Inflammatory macrophage treated with lipopolysaccharide for 4 hours (primary cell): ENCODE measurements at places on chromosomes 16 and 17.

- DNase-seq: no peak
Measured at GRCh38 chr17:44807817-44808155, 22.3 kb downstream of the GJC1 start.

- no peak for DNase-seq
Measured at GRCh38 chr17:75153780-75154194, 525 bp downstream of the JPT1 start.

DNA sequence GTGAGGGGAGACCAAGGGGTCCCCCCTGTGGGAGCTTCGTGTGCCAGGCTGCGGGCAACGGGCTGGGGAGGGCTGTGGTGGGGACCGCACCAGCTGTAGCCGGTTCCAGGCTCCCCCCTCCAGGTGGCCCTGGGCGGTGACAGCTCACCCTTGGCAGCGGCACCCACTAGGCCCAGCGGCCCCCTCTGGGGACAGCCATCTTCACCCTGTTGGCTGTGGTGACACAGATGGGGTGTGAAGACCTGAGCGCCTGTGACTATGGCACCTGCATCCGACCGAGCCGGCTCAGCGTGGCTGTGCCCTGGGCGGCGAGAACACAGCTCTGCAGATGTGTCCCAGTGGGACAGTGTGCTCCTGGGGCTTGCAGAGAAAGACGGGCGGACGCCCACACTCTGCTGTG is 1.1 kb upstream of the C1QTNF8 start:
- no peak for DNase-seq

DNA sequence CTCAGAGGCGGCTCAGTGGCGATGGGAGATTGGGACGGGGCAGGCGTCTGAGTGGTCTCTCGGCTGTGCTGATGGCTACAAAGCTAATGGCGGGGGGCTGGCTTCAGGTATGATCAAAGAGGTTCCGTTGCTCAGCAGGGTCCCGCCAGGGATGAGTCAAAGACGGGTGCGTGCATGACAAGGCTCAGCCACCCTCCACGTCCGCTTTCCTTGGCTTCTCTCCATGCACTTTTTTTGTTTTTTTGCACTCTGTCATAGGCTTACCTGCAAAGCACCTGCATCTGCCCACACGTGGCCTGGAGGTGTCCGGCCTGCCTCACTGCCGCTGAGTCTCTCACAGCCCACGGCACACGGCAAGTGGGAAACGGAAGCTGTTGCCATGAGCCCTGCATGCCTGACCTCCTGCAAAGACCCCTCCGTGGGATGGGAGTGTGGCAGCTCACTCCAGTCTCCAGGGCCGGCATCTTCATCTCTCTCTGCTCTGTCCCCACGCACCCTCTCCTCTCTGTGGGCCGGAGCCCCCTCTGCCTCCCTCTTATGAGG is 85.5 kb upstream of the ZNF469 start:
- no peak for DNase-seq

DNA sequence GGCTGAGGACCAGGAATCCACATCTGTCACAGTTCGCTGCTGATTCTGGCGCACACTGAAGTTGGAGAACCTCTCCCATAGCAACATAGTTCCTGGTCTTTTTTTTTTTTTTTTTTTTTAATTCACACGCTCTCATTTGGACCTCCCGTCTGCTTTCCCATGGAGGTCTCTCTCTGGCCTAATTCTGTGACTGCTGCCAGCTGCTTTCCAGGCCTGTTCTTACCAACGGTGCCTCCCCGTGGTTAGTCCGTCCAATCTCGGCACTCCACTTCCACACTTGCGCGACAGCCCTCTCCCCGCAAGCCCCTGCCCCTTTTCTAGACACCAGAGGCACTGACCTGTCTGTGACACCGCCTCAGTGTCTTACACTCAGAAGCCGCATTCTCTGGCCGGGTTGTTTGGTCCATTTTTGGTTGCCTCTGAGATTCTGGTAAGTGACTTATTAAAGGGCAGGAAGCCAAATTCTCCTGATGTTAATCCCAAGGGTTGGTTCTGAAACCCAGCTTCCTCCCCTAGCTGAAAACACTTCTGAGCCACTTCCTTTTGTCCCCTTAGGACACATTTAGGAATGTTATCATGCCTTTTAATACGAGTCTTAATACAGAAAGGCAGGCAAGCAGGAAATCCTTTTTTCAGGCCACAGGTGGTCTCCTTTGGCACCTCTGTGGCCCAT is 1.1 kb upstream of the AKTIP start:
- DNase-seq: no peak

DNA sequence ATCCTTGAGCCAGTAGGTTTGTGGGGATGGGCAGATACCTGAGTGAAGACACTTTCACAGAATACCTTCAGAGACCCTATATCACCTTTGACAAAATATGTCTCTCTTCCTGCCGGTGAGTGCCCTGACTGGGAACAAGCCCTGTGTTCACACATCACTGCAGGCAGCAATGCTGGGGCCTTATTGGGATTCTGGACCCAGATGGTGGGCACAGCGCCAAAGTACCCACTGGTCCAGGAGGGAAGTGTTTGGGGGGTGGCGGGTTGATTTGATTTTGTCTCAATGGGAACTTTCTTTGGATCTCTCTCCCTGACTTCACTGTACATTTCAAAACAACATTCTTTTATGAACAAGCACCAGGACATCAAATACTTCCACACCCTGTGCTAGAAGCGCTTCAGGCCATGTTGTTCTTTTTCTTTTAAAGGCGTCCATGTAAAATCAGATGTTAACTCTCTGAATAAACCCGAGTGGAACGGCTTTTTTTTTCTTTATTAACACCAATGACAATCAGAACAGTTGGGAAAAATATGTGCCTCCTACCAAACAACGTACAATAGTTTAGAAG is 62.4 kb upstream of the AKTIP start:
- no peak for DNase-seq

GRCh38 chr17:21199311-21199710 is 14.7 kb downstream of the TMEM11 start:
- no peak for DNase-seq

GRCh38 chr17:58710948-58711552 is 18.6 kb downstream of the RAD51C start:
- DNase-seq: peak; percentile 77

- no peak for DNase-seq
Measured at GRCh38 chr16:59144841-59145240, 410.7 kb upstream of the GOT2 start.

- peak; percentile 46 for DNase-seq
Measured at GRCh38 chr17:42459256-42459800, 650 bp downstream of the ATP6V0A1 start.

DNA sequence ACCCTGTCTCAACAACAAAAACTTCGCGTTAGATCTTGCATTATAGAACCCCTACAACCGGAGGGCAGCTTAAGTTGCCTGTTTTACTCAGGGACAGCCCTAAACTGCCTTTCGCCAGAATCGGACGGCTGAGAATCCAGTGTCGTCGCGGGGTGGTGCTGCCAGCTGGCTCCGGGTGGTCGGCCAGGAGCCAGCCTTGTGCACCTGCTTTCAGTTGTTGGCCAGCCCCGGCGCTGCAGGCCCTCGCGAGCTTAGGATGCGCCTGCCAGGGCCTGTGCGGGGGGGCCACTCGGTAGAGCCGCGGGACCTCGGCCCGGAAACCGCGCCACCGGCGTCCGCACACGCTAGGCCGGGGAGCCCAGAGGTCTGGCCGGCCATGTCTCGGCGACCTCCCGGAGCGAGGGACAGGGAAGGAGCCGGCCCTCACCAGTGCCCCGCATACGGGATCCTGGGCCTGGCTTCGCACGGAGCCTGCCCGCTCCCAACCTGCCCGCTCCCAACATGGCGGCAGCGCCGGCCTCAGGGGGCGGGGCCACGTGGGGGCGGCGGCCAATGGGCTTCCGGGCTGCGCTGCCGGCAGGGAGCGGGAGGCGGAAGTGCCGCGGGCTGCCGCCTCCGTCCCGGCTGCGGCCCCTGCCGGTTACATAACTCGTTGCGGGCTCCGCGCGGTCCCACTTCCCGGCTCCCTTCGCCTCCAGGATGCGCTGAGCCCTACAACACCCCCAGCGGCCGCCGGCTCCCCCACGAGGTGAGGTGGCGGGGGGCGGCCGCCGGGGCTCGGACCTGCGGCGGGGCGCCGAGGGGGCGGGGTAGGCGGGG is 14.2 kb downstream of the NAA60 start:
- peak; percentile 93 for DNase-seq

DNA sequence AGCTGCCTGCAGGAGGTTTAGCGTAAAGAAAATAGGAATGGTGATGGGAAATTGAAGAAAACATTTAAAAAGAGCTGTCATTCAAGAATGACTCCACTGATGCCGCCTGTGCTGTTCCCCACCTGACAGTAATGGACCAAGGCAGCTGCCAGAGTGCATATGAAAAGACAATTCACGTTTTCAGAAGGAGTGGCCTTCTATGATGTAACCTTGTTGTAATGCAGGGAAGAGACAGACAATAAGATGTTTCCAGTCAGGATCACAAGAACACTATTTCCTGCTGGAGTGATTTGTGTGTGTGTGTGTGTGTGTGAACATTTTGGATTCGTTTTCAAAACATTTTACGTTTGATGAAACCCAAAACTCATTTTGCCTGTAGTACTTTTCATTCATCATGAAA is 203.7 kb downstream of the LGALS9B start:
- no peak for DNase-seq

GRCh38 chr16:71461686-71462648 is at the start of gene ZNF23:
Gene ZNF23, minus strand, starts transcription at chr16:71462247. Its CDS starts 5,451 bp downstream, at chr16:71456796.
- DNase-seq: peak; percentile 75

- DNase-seq: no peak
Measured at GRCh38 chr17:42617956-42618431, 8.5 kb downstream of the TUBG1 start.

- no peak for DNase-seq
Measured at GRCh38 chr16:85812811-85813700, 13.6 kb downstream of the COX4I1 start.

DNA sequence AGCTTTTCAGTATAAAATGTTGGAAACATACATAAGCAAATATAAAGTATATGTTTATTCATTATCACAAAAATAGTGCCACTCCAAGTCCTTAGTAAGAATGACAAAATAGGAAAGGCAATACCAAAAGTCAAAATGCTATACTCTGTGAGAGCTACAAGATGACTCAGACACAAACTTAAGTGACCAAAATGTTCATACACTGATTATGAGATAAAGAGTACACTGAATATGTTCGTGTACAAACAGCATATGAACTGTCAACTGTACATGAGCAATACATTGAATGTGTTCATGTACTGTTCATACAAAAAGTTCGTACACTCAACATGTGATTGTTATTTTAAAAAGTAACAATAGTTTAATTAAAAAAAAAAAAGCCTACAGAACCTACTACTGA is 103.3 kb downstream of the CA4 start:
- DNase-seq: no peak

- DNase-seq: no peak
Measured at GRCh38 chr16:2808181-2808580, 8.9 kb upstream of the PRSS21 start.

DNA sequence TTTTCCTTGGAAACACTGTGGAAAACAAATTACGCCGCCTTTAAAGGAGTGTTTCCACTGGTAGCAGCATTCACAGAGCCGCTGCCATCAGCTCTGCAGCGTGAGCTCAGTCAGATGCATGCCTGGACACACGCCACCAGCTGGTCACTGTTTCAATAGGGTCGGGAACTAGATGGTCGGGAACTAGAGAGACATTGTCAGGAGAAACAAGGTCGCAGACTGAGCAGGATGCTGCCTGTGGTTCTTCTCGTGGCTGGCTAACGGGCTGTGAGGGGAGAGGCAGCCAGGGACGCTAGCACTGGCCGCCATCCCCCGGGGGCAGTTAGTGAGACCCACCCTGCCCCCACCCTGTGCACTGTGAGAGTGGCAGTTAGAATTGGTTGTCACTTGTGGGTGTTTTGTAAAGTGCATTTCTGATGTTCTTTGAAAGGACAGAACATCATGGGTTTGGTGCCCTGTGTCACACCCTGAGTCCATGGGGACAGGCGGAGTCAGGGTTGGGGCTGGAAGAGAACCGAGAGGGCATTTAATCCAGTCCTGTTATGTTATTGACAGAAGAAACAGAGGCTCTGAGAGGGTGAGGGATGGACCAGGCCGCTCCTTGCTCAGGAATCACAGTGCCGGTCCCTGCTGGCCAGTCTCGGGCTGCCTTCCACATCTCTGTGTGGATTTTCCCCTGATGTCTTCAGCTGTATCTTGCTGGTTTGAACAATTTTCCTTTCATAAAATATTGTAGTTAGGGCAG is 86.3 kb downstream of the SPECC1 start:
- DNase-seq: no peak

DNA sequence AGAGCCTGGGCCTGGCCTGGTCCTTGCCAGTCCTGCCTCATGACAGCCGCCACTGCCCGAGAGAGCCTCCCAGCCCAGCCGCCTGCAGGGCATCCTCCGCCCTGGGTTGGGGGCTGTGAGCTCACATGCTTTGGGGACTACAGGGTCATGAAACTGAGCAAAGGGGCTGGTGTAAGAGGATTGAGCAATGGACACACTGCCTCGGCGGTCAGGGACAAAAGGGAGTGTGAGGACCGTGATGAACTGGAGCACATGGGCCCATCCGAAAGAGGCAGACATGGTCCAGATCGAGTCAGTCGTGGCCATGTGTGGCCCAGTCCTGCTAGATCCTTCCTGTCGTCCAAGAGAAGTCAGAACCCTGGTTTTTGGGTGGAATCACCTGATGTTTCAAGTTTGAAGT is 52.3 kb downstream of the GSG1L start:
- no peak for DNase-seq

- no peak for DNase-seq
Measured at GRCh38 chr16:84712801-84713775, 13.3 kb downstream of the USP10 start.

- no peak for DNase-seq
Measured at GRCh38 chr17:65268832-65269231, 131.7 kb downstream of the RGS9 start.

GRCh38 chr16:79599837-79600637 is 500 bp downstream of the MAF start:
- DNase-seq: peak; percentile 68

DNA sequence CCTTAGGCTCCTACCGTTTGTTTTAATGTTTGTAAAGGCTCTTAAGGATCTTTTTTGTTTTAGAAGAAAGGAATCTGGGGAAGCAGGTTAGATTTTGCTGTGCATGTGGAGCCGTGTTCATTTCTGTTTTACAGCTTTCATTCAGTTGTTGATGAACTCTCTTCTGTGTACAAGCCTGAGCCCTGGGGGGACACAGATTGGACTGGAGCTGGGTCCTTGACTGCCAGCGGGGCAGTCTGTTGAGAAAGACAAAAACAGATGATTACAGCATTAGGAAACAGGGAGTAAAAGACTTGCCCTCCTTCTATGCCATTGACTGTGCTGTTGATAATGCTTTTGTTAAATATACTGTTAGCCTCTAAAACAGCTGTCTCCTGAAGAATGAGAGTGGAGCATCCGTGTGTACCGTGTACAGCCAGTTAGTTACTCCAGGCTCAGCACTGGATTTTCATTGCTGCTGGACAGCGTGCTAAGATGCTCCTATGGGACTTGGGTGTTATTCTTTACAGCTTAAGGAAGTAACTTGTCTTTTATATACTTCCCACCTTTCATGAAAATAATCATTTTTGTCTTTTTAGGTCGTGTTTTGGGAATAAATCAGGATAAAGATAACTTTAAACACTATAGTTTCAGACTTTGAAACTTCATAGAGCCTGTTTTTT is 3.2 kb downstream of the MAP1LC3B start:
- no peak for DNase-seq

GRCh38 chr17:78493450-78493849 is 83.7 kb downstream of the DNAH17 start:
- DNase-seq: peak; percentile 6
